ENCODE measurements at places on chromosomes 6 and 20. TPM values are rescaled to one million over a fixed set of nuclear protein-coding genes. Genes with fewer than 3 reads are reported as not detected.

NRSN1 gene
- 0.03 TPM for polyA plus RNA-seq

TMC2 gene
- 0.10 TPM for polyA plus RNA-seq

WFDC10B gene
- polyA plus RNA-seq, result not detected

POLR1H gene
- 72.9 TPM for polyA plus RNA-seq

SRSF12 gene
- polyA plus RNA-seq, result 0.11 TPM

RHAG gene
- polyA plus RNA-seq, result 0.96 TPM

ZSCAN31 gene
- 2.5 TPM for polyA plus RNA-seq

TRIM40 gene
- polyA plus RNA-seq, result not detected

STX11 gene
- polyA plus RNA-seq, result 14.4 TPM

PPP1R3G gene
- 0.93 TPM for polyA plus RNA-seq

LPA gene
- not detected for polyA plus RNA-seq

TINAG gene
- not detected for polyA plus RNA-seq

LCA5 gene
- polyA plus RNA-seq, result 0.43 TPM

NMBR gene
- not detected for polyA plus RNA-seq

OPN5 gene
- polyA plus RNA-seq, result not detected

TBXT gene
- not detected for polyA plus RNA-seq

CAGE1 gene
- polyA plus RNA-seq, result not detected

POU5F1 gene
- polyA plus RNA-seq, result 3.2 TPM

HLA-DPA1 gene
- 352 TPM for polyA plus RNA-seq

KIF16B gene
- polyA plus RNA-seq, result 4.9 TPM

All from spleen (tissue), 13 donors.